ENCODE measurements at places on chromosomes 7 and 10.

GRCh38 chr10:93346694-93347093 is 135.4 kb downstream of the MYOF start:
- DNase-seq: no peak

GRCh38 chr7:32214913-32215312 is 144.7 kb upstream of the PDE1C start:
- no peak for DNase-seq

GRCh38 chr7:144835155-144835611 is 670 bp downstream of the TPK1 start:
- peak; percentile 75 for DNase-seq

- DNase-seq: no peak
Measured at GRCh38 chr7:20220293-20220761, 3.1 kb upstream of the MACC1 start.

- no peak for DNase-seq
Measured at GRCh38 chr10:11083051-11083450, 65.4 kb downstream of the CELF2 start.

DNA sequence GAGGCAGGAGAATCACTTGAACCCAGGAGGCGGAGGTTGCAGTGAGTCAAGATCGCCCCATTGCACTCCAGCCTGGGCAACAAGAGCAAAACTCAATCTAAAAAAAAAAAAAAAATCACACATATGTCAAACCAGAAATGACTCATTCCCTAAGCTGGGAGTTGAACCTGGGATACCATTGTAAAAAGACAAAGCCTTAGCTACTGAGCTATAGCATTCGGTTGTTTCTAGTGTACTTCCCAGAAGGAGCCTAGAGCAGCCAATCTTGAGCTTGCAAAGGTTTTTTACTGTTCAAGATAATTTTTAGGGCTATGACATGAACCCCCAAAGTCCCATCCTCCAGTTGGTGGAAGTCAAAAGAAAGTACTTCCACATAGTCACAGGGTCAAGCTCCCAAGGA is 87.9 kb downstream of the ZNF467 start:
- no peak for DNase-seq

GRCh38 chr7:27130540-27131389 is at the start of gene HOXA4:
TSS of gene HOXA4 (minus strand) at chr7:27130757. CDS start at chr7:27130733, 24 bp downstream.
- DNase-seq: no peak

DNA sequence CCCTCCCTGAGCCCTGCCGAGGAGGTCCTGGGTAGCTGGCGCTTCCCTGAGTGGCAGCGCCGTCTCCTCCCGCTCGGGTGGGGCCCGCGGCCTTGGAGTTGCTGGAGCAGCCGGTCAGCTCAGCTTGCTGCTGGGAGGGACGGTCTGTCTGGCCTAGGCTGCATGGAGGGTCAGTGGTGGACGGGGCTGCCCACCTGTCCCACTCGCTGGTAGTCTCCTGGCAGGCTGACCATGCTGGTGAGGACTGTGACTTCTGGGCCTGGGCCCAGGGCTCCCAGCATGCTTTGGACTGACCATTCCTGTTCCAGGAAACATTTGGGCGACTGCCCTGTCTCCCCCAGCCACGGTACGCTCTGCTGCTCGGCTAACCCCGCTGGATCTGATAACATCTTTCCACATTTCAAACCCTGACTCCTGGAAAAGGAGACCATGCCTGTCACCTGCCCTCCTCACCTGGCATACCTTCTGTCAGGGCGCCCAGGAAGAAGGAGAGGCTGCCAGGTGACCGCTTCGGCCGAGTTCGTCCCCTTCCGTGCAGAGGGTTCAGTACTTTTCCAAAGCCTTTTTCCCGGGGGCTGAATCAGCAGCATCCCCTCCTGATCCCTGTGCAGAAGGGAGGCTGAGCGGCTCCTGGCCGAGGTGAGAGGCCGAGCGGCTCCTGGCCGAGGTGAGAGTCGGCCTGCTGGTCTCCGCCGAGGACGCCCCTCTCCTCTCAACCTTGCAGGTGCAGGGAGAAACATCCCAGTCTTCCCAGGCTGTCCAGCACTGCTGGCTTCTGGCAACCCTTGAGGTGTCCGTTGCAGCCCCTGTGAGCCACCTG is 43.4 kb downstream of the FAM20C start:
- DNase-seq: no peak

- no peak for DNase-seq
Measured at GRCh38 chr10:123250640-123251039, 96.4 kb downstream of the BUB3 start.

- DNase-seq: no peak
Measured at GRCh38 chr10:133366130-133366478, 7.0 kb downstream of the ECHS1 start.

DNA sequence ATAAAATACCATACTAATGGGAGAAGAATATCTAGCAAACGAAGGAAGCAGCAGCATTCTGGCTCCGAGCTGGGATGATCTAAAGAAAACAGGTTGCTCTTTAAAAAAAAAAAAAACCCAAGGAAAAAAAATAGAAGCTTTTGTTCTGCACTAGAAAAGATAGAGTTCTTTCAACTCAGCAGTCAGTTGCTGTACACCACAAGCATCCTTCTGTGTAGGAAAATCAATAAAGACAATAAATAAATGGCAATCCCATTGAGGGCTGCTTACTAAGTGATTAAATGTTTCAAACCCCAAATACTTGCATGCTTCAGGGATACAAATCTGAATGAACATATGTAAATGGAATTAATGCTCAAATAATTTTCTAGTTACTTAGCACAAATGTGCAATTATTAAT is 207.1 kb downstream of the TEX36 start:
- no peak for DNase-seq

- no peak for DNase-seq
Measured at GRCh38 chr10:34731213-34731612, 83.9 kb downstream of the PARD3 start.

DNA sequence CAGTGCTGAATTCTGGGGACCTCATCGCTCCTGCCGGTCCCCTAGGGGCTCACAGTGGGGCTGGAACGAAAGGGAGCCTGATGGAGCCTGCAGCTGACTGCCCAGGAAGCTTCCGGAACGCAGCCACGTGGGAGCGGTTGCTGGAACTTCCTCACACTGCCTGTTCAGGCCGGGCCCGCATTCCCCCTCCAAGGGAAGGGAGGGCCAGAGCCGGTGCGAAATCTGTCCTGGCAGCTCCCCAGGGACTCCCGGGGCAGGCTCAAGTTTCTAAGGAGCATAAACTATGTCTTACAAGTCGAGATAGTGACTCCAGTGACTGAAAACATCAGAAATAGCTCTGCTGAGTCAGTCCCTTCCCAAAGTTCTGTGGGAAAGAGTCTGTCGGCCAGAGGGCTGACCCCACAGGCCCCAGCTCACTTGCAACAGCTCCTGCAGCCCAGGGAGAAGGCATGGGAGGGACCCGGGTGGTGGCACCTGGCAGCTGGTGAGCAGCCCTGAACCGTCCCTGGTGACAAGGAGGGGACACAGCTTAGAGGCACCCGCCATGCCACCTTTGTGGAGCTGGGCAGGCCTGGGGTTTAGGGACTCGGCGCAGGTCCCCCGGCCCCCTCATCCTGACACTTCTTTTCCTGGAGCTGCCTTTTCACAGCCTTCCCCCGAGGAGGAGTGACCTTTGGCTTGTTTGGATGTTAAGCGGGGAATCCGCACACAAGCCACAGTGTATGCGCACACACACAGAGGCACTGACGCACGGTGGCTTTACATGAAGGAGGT is 47.6 kb downstream of the PDGFA start:
- DNase-seq: no peak

- no peak for DNase-seq
Measured at GRCh38 chr7:144390481-144390880, 13.0 kb downstream of the NOBOX start.

DNA sequence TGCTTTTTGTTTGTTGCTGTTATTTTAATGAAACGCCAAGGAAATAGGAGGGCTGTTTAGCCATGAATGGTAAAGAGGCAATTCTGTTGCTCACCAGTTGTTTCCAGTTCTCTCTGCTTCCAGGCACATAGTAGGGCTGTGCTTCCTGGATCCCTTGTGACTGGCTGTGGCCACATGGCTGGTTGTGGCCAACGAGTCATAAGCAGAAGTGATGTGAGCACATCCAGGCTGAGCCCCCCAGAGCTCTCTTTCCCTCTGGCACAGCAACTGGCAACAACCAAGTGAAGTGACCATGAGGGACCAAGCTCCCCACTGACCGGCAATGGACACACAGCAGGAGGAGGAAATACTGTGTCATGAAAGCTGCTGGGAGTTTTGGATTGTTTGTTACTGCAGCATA is 10.3 kb downstream of the GRID1 start:
- DNase-seq: no peak

DNA sequence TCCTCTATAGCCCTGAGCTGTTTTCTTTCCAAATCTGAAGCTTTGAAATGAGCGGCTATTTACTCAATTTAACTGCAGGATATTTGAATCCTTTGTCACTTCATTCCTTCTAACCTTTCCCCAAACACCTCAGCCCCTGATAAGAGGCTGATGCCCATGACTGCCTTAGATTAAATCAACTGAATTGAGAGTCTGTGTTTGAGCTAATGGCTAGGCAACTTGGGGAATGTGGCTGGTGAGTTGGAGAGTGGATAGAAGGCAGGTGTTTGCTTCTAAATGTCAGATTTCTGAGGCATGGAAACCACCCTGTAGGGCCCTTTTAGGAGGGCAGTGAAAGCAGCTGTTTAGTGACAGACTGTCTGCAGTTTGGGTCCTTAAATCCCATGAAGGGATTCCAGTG is 759.9 kb downstream of the LRMDA start:
- DNase-seq: no peak

GRCh38 chr7:66205741-66206090 is 582 bp downstream of the TPST1 start:
- DNase-seq: no peak

DNA sequence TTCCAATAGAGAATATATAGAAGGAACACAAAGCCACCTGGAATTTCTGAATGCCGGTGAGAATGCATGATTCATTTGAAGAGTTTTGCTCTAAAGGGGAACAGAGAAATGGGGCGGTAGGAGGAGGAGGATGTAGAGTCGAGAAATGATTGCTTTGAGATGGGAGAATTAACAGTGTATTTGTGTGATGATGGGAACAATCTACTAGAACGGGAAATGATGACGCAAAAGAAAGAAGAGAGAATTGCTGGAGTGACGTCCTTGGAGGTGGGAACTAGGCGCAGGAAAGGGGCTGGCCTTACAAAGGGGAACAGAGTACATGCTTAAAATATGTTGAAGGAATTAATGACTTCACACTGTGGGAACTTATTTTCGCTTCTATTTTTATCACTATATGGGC is 188.1 kb downstream of the SDHAF3 start:
- DNase-seq: no peak

- no peak for DNase-seq
Measured at GRCh38 chr7:151833691-151834090, 43.2 kb downstream of the PRKAG2 start.

- DNase-seq: no peak
Measured at GRCh38 chr7:134737566-134738345, 41.7 kb upstream of the CALD1 start.

GRCh38 chr7:94223375-94224084 is 171.2 kb upstream of the COL1A2 start:
- DNase-seq: peak; percentile 7

DNA sequence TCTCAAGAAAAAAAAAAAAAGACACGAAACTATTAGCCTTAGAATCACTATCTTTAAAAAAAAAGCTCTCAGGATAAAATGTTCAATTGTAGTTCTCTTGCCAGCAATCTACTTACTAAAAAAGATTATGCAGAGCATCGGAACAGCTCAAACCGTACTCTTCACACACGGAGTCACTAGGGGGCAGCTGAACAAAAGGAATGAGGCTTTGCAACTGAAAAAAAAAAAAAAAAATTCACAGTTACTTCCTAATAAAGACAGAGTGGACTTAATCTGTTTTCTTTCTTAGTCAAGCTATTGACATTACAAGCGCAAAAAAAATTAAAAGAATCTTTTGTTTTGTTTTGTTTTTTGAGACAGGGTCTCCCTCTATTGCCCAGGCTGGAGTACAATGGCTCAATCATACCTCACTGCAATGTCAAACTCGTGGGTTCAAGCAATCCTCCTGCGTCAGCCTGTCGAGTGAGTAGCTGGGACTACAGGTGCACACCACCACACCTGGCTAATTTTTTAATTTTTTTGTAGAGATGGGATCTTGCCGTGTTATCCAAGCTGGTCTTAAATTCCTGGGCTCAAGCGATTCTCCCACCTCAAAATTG is 11.5 kb downstream of the PMS2 start:
- DNase-seq: peak; percentile 47

DNA sequence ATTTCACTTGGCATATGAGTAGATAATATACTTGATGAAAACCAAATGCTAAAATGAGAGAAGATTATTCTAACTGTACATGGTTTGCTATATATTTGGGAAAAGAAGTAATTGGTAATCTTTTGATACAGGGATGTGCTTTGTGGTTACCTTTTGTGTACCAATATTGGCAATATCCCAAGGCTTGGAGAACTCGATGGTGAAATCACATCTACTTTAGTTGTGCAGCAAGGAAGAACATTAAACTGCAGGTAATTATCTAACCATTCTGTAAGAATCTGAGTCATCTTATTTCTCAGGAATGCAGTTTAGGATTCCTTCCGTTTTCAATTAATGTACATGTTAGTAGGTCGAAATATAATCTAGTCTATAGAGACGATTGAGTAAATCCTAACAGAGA is 64.1 kb downstream of the SRI start:
- DNase-seq: no peak

GRCh38 chr10:18158773-18159265 is 18.6 kb downstream of the CACNB2 start:
- DNase-seq: no peak

GRCh38 chr7:112147793-112148361 is 58.3 kb downstream of the DOCK4 start:
- DNase-seq: peak; percentile 63

DNA sequence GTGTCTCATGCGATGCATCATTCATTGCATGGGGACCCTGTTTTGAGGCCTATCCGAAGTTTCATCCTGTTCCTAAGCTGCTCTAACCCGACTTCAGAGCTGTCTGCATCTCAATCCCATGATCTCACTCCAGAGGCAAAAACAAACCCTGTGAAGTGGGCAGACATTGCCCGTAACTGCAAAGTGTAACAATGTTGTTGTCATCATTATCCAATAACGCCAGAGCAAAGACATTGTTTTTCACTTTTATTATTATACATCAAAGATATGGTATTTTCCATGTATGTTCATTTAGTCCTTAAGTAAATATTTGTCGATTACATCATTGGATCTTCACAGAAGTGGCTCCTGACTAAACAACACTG is 246.7 kb downstream of the KLF6 start:
- DNase-seq: no peak

- no peak for DNase-seq
Measured at GRCh38 chr7:68699090-68699711, 899.1 kb upstream of the AUTS2 start.

DNA sequence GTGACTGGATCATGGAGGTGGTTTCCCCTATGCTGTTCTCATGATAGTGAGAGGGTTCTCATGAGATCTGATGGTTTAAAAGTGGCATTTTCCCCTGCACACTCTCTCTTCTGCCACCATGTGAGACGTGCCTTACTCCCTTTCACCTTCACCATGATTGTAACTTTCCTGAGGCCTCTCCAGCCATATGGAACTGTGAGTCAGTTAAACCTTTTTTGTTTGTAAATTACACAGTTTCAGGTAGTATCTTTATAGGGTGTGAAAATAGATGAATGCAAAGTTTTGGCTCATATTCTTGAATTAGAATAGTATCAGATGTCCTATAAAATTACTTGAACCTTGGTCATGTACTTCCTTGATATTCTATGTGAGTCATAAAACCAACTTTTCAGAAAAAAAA is 252.1 kb upstream of the TMEM229A start:
- DNase-seq: no peak
